DMS153 (cell line): ENCODE measurements at places on chromosomes 4 and X.

GRCh38 chrX:108216405-108216804 lies 124.8 kb downstream of the ATG4A start:
- no peak for DNase-seq

DNA sequence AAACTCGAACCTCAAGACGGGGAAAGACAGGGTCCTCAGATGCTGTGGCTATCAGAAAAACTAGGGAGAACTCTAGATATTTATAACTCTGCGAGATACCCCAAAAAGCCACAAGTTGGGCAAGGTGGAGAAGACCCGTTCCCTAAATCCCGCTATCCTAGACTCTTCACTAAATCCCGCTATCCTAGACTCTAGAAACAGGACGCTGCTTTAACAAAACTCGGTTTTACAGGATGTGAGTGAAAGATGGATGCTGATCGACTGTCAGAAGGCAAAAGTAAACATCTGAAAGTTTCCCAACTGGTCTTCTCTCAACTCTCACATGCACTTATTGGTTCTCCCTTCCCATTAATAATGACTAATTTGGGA lies 270 bp downstream of the DNAAF6 start:
- no peak for DNase-seq

DNA sequence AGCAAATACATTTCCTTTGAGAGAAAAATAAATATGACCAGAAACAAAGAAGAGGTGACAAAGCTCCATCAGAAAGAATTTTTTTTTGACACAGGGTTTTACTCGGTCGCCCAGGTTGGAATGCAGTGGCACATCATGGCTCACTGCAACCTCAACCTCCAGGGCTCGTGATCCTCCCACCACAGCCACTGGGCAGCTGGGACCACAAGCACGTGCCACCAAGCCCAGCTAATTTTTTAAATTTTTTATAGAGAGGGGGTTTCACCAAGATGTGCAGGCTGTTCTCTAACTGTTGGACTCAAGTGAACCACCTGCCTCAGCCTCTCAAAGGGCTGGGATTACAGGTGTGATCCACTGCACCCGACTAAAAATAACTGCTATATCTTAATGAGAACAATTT lies 10.3 kb downstream of the ADH5 start:
- DNase-seq: no peak

DNA sequence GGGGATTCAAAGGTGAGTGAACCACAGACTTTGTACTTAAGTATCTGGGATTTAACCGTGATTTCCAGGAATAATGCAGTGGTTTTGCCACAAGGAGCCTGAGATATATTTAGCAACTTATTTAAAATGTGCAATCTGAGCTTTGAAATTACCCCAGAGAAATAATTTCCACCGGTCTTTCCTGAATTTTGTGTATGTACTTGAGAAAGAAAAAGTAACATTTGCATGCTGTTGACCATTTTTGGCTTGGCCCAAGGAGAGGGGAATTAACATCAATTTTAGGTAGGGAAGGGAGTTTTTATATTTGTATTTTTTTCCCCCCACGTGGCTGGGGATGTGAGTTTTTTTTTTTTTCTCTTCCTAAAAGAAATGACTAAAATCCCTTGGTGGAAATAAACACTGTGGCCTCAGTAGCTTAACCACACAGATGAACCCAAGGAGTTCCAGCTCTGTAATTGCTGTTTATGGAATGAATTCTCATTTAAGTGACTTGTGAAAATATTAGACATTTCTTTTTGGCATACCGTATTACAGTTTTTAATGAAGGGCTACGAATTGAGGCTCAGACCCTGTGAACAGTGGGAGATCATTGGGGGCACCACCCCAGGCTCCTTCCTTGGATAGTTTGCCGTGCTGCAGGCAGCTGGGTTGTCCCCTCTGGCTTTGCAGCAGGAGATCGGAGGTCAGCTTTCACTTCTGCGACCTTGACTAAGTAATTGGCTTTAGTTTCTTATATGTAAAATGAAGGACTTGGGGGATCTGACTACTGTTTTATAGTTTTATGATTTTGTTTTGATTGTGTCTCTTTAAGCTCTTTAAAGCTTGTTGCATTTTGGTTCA lies 116.1 kb downstream of the ARHGAP10 start:
- no peak for DNase-seq

- DNase-seq: no peak
Observed at GRCh38 chr4:183906739-183907651, 1.9 kb downstream of the STOX2 start.

DNA sequence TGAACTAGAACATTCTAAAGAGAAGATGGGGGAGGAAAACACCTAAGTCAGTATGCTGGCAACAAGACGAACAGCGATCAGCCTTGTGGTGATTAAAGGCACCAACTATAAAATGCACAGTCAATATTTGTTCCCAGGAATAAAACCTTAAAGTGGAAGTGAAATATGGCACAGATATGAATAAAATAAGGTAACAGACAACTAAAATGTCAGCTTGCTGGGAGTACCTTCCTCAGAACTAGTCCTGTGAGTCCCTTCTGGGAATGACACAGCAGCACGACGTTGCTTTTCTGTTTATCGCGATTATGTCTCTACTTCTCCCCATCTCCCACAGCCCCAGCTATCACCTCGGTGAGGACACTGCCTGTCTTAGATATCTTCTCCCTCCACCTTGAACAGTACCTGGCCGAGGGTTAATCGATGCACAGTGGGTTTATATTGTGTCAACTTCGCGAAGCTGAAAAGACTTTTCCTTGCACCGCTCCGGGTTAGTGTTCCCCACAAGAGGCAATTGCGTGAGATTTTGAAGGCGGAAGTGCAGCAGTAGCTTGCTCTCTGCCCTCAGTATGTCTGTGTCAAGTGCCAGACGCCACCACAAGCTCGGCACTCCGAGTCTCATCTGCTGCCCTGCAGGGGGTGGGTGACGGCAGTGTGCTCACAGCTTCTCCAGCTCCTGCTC lies 17.4 kb downstream of the MTNR1A start:
- peak; percentile 72 for DNase-seq

DNA sequence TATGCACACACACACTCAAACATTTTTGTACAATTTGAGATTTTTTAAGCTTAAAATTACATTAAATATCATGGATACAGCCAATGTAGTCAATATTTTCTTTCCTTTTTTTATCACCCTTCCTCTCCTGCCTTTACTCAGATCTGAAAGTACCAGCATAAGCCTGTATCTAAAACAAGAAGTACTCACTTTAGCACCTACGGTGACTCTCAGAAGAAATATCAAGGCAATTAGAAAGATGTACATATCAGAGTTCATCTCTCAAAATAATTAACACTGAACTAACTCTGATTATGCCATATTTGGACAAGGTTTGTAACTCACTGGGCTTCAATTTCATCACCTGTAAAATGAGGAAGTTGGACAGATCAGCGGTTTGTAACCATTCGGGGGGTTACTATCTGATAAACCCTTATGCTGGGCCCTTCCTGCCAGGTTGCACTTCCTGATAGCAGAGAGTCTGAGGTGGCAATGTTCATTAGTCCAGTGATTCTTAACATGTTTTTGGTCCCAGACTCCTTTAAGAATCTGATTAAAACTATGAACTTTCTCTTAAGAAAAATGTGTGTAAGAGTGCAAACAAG lies 5.7 kb upstream of the GPR174 start:
- DNase-seq: no peak

DNA sequence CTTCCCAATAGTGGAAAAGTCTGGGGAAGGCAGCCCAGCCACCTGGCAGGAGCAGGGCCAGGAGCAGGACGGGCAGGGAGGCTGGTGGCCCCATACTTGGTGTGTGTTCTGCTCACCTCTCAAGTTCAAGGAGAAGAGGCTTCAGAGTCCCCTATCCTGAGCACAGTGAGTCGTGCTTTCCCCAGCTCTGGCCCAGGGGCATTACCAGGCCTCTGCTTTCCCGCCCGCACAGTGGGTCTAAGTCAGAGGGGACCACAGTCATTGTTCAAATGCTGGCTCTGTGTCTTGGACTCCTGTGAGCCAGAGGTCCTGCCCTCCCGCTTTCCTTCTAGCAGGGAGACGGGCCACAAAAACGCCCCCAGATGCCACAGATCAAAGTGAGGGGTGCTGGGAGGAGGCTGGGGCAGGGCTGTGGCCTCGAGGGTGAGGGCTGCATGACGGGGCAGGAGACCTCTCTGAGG lies 27.6 kb downstream of the HTRA3 start:
- no peak for DNase-seq

DNA sequence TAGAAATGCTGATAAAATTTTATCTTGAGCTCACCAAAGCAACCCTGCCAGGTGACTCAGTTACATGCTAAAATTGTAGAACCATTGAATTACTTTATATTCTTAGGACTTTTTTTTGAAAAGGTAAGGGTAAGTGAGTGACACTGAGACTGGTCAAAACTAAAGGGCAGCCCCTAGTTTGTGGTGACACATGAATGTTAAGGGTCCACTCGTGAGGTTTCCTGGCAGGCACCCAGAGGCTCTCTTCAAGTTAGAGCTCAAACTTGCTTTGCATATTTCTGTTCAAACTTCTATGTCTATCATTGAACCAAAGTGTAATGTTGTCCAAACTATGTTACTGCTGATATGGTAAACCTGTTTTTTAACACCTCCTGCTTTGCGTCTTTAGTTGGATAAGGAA lies 30.5 kb downstream of the TMPRSS11D start:
- no peak for DNase-seq

- no peak for DNase-seq
Observed at GRCh38 chr4:153988492-153989363, 199.8 kb upstream of the SFRP2 start.

- no peak for DNase-seq
Observed at GRCh38 chrX:34909151-34909550, 33.4 kb upstream of the FAM47B start.

DNA sequence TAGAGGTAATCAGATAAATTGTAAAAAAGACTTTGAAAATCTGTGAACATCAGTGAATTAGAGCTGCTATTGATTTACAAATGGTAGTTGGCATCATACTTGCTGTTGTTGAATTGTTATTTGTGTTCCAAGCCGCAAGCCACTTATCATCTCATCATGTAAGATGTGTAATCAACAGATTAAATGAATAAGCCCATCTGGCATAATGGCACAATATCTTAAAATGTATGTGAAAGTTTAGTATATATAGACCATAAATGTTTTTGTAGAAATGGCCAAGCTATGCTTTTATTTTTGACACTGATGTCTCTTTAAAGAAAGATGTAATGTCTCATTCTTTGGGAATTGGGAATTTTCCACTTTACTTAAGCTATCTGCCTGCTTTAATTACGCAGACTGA lies 682.6 kb upstream of the GNPDA2 start:
- DNase-seq: no peak

- no peak for DNase-seq
Observed at GRCh38 chr4:147076728-147077127, 131.1 kb upstream of the TTC29 start.

DNA sequence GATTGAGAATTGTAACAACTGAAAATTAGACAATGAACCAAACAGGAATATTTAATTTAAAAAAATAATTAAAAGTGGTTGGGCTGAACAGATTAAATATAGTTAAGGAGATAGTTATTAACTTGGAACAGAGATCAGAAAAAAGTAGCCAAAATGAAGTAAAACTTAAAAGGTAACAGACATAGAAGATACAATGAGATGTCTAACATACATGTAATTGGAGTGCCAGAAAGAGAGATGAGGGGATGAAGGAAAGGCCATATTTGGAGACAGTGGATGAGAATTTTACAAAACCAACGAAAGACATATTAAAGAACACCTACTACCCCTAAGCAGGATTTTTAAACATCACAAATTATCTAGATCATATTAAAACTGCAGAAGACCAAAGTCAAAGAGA lies 8.0 kb downstream of the TBC1D9 start:
- no peak for DNase-seq

- DNase-seq: no peak
Observed at GRCh38 chr4:31474221-31474620, 754.1 kb downstream of the PCDH7 start.

- DNase-seq: no peak
Observed at GRCh38 chrX:85698921-85699320, 319.5 kb upstream of the POF1B start.

DNA sequence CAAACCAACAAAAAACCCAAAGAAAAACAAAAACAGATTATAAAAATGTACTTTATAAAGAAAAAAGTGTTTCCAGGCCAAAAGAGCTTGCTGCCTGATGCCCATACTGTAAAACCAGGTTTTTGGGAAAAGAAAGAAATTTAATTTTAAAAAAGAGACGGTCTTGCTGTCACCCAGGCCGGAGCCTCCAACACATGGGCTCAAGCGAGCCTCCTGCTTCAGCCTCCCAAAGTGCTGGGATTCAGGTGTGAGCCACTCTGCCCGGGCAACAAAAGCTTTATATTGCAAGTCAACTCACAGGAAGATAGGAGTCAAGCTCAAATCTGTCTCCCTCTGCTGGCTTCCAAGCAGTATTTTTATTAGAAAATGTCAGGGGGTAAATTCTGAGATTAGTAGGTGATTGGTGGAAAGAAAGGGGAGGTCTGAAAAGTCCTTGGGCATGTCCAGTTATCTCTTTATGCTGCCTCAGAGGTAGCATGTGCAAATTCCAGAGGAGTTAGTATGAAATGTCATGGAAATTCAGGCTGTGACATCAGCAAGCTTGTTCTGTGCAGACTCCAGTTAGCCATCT lies 39.4 kb downstream of the MGST2 start:
- no peak for DNase-seq

DNA sequence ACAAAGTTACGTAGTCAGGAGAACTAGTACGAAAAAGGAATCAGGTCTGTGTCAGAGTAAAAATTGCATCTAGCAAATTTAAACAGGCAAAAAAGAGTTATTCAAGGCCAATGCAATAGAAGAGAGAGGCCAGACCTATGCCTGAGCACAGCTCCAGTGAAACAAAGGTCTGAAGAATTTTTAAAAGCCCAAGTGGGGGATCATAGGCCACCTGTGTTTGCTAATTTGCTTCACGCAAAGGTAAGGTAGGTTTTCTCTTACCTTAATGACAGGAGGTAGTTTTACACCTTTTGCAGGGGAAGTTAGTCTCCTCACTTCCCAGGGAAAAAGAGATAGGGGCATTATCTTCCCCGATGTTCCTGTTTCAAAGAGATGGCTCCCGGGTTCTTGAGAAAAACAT lies 448.6 kb upstream of the TECRL start:
- no peak for DNase-seq

- no peak for DNase-seq
Observed at GRCh38 chr4:145170223-145170622, 10.2 kb downstream of the OTUD4 start.

GRCh38 chr4:154634058-154634457 lies 21.6 kb upstream of the FGG start:
- DNase-seq: no peak

GRCh38 chrX:23879380-23880090 lies 28.2 kb downstream of the APOO start:
- no peak for DNase-seq

DNA sequence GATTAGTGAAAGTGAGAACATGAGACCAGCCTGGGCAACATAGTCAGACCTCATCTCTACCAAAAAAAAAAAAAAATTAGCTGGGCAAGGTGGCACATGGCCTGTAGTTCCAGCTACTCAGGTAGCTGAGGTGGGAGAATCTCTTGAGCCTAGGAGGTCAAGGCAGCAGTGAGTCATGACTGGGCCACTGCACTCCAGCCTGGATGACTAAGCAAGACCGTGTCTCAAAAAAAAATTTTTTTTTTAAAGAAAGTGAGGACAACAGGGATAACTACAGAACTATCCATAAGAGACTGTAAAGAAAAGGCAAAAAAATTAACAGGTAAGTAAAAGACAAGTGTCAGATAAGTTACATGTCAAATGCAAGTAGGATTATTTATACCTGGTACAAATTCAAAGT lies 13.5 kb upstream of the SPP1 start:
- no peak for DNase-seq
